ENCODE measurements at places on chromosomes 13 and 19.

DNA sequence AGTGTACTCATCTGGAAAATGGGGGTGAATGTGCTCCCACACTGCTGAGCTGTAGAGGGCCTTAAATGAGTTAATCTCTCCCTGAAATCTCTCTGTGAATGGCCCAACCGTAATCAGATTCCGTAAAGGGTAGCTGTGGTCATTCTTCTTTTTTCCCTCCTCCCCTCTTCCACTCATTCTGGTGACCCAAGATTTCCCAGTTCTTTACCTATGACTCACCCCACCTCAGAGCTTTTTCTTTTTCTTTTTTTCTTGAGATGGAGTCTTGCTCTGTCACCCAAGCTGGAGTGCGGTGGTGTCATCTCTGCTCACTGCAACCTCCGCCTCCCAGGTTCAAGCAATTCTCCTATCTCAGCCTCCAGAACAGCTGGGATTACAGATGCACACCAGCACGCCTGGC is 33.3 kb upstream of the MUC16 start:
- no peak for DNase-seq

GRCh38 chr19:38944981-38945506 is 14.3 kb downstream of the MRPS12 start:
- no peak for DNase-seq

GRCh38 chr13:23129331-23129730 is 51.4 kb upstream of the SGCG start:
- DNase-seq = no peak

DNA sequence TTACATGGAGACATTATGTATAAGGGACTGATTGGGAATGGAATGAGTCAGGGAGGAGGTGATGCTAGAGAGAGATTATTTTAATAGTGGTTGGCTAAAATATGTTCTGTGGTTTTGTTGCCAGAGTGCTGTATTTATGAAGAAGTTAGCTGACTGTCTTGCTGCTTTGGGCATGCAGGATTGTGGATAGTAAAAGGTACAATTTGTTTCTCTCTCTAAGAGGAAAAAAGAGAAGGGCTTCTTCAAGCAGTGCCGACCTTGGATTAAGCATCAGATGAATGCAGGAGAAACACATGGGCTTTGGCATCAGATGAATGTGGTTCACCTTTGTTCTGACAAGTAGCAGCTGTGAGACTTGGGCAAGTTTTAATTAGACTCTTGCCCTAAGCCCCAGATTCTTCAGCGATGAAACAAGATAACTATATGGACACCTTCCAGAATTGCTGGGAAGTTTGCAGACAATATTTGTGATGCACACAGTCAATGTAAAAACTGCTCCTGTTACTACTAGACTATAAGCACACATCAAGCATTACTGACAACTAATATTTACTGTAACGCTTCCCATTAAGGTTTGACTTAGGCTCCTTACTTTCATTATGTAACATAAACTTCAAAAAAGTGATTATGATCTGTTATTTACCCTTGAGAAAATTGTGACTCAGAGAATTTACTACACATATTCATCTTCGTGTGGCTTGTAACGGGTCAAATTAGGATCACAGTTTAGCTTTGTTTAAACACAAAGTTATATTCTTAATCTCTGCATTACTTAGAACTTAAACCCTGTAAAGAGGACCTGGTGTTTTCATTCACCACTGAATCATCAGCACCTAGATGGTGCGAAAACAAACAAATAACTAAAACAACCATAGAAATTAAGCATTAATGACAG is 824.0 kb downstream of the PCDH9 start:
- no peak for DNase-seq

DNA sequence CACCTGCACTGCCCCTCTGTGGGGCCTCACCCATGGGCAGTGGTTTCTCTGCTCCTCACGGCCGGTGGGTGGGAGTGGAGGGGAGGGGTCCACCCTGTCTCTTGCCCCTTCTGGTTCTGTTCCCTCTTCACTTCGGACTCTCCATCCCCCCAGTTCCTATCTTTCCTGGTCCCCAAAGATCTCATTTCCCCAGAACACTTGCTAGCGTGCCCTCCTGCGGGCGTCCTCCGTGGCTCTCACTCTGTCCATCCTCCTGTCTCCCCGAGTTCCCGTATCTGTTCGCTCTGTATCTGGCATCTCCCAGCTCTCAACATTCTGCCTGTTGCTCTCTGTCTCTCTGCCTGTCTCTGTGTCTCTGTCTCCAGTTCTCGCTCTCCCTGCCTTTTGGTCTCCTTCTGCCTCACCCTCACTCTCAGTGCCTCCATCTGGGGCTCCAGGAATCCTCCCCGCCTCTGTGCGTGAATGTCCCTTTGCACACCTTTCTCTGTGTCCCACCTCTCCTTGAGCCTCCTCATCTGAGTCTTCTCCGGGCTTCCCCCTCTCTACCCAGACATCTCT is 363 bp downstream of the SPIB start:
- DNase-seq = no peak

DNA sequence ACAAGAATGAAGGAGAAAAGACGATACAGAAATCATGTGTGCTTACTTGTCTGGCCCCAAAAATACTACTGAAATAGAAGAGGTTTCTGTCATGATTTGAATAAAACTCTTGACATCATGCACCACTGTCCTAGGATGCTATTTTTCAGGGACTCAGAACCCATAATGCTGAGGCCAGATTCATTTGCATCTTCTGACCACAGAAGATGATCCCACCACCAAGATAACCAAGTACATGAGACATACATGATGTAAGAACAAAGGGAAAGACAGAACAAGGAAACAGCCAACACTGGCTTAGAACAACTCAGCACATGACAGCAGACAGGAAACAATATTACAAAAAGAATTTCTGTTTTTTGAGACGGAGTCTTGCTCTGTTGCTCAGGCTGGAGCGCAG is 2.5 kb downstream of the ZNF552 start:
- DNase-seq = no peak

GRCh38 chr13:32472194-32472621 is 44.3 kb upstream of the N4BP2L1 start:
- no peak for DNase-seq

- DNase-seq = no peak
Observed at GRCh38 chr13:44868397-44868796, 120.9 kb downstream of the NUFIP1 start.

Data from CD4-positive, alpha-beta T cell treated with Interleukin-15 for 1 hour (primary cell).